ENCODE measurements at places on chromosomes 1 and 21.
A peak's percentile ranks its signal among the peaks of the same experiment; 100 is the strongest.

- DNase-seq, result no peak
These were observed 5.0 kb downstream of the PFKL start for GRCh38 chr21:44304877-44305293.

GRCh38 chr1:111097356-111098099 lies 42.4 kb downstream of the DRAM2 start:
- DNase-seq, result no peak

- DNase-seq, result peak; percentile 64
These were observed 144.4 kb upstream of the ZNF644 start for GRCh38 chr1:91166106-91166712.

DNA sequence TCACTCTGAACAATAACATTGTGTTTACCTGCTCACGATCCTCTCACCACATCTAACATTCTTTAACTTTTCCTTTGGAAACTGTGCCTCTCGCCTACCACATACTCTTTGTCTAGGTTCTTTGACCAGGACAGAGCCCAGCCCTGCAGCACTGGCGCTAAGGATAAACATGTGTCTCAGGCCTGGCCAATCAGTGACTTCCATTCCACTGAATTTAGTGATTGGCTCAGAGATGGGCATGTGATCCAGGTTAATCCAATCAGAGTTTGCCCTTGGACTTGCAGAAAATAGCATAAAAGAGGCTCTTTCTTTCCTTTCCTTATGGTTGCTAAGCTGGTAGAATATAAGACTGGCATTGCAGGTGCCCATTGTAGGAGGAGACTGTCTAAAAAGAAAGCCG lies 605.7 kb downstream of the MATN1 start:
- no peak for DNase-seq

GRCh38 chr1:76082062-76082461 lies 7.5 kb downstream of the ST6GALNAC3 start:
- DNase-seq, result no peak

DNA sequence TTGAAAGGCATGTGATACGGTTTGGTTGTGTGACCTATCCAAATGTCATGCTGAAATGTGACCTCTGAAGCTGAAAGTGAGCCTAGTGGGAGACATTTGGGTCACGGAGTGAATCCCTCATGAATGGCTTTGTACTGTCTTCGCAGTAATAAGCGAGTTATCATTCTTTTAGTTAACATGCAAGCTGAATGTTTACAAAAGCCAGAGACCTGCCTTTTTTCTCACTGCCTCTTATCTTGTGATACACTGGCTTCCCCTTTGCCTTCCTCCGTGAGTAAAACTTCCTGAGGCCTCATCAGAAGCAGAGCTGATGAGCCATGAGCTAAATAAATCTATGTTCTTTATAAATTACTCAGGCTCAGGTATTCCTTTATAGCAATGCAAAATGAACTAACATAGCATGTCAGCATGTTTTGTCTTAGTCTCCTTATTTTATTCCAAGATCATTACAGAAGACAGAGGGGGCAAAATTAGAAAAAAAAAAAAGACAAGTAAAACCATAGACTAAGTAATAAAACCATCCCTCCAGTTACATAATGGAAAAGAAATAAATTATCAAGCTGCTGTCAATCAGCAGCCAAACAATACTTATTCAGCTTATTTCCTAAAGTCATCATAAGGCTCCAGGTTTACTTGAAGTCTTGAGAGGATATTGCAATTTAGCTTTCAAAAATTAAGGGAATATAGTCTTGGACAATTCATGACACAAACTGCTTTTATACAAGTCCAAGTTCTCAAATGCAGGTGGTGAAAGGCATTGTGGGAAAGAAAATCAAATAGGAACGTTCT lies 12.1 kb downstream of the RGS18 start:
- DNase-seq, result no peak

- no peak for DNase-seq
These were observed 13.5 kb upstream of the SYT2 start for GRCh38 chr1:202723708-202724107.

- no peak for DNase-seq
These were observed 19.3 kb downstream of the F3 start for GRCh38 chr1:94522304-94522703.

DNA sequence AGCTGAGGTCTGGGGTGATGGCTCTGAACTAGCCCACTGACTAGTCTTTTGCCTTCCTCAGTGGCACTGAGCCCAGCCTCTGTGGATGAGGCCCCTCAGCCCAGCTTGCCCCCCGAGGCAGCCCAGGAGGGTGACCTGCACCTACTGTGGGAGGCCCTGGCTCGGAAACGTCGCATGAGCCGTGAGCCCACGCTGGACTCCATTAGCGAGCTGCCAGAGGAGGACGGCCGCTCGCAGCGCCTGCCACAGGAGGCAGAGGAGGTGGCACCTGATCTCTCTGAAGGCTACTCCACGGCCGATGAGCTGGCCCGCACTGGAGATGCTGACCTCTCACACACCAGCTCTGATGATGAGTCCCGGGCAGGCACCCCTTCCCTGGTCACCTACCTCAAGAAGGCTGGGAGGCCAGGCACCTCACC lies 87.8 kb downstream of the TRIM11 start:
- DNase-seq, result no peak

- no peak for DNase-seq
These were observed 147.4 kb upstream of the USP24 start for GRCh38 chr1:55362558-55362957.

Measured in PC-9 (cell line).